ENCODE measurements at places on chromosomes 12 and 14.

GRCh38 chr12:29634057-29634456 lies 136.6 kb upstream of the OVCH1 start:
- DNase-seq: no peak

DNA sequence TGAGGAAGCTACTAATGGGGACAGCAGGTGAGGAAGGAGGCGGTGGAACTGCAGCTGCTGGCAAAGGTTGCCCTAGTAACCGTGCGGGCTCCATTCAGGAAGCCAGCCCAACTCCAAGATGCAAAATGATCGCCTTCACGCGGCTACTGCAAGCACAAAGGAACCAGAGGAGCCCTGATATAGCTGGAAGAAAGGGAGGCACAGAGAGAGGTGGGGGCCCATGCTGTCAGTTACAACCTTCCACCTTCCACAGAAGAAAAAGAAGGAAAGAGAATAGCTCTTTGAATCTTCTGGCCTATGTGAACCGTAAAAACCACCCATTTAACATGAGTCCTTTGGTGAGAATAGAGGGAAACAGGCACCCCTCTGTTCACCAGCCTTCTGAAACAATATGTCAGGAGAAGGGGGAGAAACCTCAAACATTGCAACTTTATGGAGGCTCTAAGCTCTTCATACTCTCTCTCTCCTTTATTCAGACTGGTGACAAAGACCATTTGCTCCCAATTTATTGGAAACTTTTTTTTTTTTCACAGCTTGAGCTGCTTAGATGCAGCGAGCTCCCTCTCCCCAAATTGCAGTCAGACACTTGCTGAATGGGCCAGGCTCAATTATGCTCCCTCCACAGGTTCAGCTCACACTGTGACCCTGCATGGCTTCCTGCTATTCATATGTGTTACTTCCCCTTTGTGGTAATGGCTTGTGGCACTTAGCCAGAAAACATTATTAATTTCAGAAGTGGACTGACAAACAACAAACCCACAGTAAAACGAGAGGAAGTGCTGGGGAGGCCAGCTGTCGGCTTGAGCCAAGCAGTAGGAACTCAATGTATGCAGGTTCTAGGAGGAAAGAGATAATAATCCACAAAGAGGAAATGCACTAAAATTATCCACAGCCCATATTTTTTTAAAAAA lies 6.2 kb downstream of the DUSP6 start:
- no peak for DNase-seq

- no peak for DNase-seq
Measured at GRCh38 chr12:47396902-47397663, 308.7 kb downstream of the RPAP3 start.

DNA sequence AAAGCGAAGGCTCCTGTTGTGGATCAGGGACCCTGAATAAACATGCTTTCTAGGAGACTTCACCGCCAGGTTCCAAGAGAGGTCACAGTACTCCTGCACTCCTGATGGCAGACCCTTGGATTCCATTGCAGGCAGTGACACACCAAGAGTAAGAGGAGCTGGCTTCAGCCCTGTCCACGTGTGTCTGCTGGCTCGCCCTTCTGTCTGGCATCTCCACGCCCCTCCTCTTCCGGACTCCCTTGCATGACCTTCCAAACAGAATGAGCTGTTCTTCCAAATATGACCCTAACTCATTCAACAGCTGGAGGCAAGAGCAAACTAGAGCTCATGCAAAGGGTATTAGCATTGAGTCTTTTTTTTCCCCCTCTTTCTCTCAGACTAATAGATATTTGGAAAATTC lies 233.0 kb upstream of the PLEKHG7 start:
- DNase-seq: no peak

DNA sequence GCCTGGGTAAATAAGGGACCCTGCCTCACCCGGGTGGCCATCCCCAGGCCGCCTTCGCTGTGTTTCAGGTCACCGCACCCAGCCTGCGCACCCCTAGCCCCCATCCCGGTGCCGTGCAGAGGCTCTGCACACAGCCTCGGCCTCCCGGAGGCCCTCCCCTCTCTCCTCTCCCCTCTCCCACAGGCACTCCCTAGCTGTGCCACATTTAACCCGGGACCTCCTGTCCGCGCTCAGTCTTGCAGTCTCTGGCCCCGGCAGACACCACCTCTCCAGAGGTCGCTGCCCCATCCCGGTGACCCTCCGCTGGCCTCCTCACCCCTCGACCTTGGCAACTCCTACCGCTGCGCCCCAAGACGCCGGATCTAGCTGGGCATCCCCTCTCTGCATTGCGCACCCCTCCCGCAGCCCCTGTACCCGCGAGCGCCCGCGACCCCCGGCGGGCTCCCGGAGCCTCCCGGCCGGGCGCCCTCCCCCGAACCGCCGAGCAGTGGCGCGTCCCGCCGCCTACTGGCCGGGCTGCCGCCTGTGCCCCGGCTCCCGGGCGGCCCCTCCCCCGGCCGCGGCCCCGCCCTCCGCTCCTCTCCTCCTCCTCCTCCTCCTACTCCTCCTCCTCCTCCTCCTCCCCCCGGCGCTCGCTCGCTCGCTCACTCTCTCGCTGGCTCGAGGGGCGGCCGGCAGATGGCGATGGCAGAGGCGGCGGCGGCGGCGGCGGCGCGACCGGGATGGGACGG lies 120.7 kb downstream of the AACS start:
- no peak for DNase-seq

GRCh38 chr12:11144297-11144696 lies 9.9 kb upstream of the TAS2R30 start:
- no peak for DNase-seq

GRCh38 chr14:99562856-99563748 lies 40.9 kb downstream of the CCDC85C start:
- DNase-seq: no peak

- no peak for DNase-seq
Measured at GRCh38 chr14:95993768-95994592, 45.2 kb upstream of the C14orf132 start.

DNA sequence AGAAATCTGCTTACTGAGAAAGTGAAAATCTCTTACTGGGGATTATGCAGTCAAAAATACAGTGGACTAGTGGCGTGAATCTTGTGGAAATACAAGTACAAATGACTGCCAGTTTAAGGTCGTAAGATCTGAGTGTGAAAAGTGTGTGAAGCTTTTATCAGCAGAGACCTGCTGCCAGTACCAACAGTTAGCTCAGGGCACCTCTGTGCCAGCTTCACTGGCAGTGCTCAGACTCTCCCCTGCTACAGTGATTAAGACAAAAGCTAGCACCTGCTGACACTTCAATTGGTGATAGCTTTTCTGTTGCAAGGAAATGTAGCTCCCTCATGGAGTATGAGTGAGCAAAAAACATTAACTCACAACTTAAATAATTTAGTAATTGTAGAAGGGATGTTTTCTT lies 185.1 kb downstream of the ANO6 start:
- no peak for DNase-seq

GRCh38 chr12:66662729-66663128 lies 16.1 kb downstream of the GRIP1 start:
- DNase-seq: no peak

DNA sequence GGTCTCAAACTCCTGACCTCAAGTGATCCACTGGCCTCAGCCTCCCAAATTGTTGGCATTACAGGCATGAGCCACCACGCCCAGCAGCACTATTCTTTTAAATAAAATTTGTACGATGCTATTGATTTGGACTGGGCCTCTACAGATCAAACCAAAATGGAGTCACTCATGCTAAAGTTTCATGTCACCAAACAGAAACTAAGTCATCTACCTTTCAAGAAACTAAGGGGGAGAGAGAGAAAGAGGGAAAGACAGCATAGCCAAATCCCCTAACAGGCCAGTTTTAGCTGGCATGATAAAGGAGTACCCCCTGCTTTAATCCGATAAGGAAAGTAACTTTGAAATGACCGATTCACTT lies 23.1 kb upstream of the STK38L start:
- DNase-seq: no peak

DNA sequence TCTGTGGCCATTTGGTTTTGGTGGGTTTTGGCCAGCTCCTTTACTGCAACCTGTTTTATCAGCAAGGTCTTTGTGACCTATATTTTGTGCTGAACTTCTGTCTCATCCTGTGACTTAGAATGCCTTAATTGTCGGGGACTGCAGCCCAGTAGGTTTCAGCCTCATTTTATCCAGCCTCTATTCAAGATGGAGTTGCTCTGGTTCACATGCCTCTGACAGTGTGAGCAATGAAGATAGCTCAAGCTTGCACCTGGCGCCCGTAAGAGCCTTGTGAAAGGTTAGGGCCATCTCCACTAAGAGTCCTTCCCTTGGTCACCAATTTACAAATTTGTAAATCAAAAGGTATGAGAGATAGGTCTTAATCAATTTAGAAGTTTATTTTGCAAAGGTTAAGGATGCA lies 19.4 kb downstream of the SLCO1B3 start:
- DNase-seq: no peak

GRCh38 chr12:106721915-106722314 lies 52.6 kb upstream of the RIC8B start:
- no peak for DNase-seq

GRCh38 chr12:7933255-7933726 lies 2.7 kb downstream of the SLC2A3 start:
- DNase-seq: peak; percentile 49

GRCh38 chr14:91381801-91382670 lies 35.6 kb downstream of the CCDC88C start:
- no peak for DNase-seq

DNA sequence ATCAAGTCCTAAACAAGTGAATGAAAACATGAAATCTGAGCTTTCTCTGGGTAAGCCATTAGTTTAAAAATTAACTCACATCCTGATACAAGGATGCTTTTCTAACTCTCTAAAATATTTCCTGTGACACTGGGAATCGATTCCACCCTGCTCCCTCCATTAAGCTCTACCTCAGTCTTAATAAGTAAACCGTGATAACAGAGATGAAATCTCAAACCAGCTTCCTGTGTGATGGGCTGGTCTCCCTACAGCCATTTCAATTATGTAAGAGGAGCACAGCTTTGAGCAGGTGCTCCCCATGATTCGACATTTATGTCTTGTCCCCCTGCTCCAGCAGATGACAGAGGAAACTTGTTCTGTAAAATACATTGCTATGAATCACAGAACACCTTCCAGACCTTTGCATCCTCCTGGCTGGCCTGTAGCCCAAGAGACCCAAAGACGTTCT lies 59.0 kb downstream of the GAS2L3 start:
- no peak for DNase-seq

DNA sequence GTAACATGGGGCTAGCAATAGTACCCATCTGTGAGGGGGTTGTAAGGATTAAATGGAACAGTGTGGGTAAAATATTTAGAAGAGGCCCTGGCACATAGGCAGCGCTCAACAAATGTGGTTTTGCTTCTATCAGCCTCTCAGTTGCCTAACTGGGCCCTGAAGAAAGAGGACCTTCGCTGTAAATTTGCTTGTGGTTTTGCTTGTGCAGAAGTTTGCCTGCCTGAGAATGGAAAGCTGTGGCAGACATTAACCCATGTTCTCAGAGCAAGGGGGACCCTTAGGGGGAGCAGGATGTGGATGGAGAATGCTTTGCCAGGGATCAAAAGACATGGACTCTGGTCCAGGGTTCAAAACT lies 160.1 kb downstream of the BRMS1L start:
- no peak for DNase-seq

DNA sequence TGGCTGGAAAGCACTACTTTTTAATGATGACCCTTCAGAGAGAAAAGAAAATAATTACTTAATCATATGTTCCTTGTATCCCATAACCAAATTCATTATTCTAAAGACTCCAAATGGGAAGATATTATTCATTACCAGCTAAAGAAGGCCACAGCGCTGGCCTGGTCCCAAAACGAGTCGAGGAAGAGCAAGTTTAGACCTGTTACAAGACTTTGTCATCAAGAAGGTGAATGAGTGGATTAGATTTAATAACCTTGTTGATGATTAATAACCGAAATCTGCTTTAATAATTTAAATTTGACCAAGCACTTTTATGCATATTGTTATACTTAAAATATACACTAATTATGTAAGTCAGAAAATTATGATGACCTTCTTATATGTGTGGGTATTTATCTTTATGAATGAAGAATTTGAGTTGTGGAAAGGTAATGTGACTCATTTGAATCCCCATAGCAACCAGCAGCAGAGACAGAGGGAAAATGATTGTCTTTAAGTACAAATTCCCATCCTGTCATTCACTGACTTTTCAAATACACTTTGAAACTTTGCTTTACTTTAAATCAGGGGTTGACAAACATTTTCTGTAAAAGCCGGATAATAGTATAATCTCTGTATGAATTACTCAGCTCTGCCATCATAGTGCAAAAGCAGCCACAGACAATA lies 200.3 kb upstream of the NPAS3 start:
- DNase-seq: no peak

- DNase-seq: no peak
Measured at GRCh38 chr14:23933108-23933741, 20.3 kb upstream of the DHRS4 start.

GRCh38 chr12:113684053-113684907 lies 212.6 kb upstream of the LHX5 start:
- no peak for DNase-seq

DNA sequence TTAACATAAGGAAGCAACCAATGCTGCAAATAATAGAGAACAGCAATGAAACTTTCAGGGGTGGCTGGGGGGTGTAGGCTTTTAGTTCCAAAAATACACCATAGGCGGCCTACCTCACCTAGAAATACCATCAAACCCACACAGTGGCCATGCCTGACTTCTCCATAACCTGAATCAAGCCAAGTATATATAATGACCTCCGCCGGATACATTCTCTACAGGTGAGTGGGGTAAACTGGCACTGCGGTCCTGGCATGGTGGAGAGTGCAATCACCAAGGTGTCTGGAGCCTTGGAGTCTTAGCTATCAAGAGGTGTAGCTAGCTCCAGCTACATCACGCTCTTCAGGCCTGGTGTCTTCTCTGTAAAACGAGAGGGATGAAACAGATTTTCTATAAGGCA lies 1.2 kb downstream of the ZBTB25 start:
- DNase-seq: no peak

DNA sequence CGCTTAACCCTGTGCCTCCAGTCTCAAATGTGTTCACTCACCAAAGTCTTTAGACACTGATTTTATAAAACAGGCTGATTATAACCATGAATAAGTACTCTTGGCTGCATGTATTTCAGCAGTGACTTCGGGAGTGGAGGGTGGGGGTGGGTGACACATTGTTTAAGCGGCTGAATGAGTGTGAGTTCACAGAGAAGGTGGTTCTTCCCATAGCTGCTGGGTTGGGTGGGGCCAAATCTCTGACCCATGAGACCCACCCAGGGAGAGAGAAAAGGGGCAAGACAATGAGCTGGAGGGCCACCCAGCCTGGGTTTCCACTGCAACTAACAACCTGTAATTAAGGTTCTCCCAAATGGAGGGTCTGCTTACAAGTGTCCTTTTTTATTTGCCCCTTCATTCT lies 96.4 kb downstream of the SYNE3 start:
- no peak for DNase-seq

All from stimulated activated CD4-positive, alpha-beta T cell treated with anti-CD3 and anti-CD28 coated beads, Interleukin-1b, Interleukin-23, amount 100 ng/mL, for 1 hour (primary cell).